ENCODE measurements at places on chromosomes 3 and 15. TPM values are rescaled to one million over a fixed set of nuclear protein-coding genes. Genes with fewer than 3 reads are reported as not detected.

TERC gene
- total RNA-seq: 4.0 TPM

SCN11A gene
- total RNA-seq: not detected

CAMKV gene
- not detected for total RNA-seq

SLC2A2 gene
- not detected for total RNA-seq

IL12A gene
- total RNA-seq: 0.55 TPM

PIERCE2 gene
- not detected for total RNA-seq

IQCH gene
- total RNA-seq: 0.78 TPM

PLA2G4F gene
- not detected for total RNA-seq

C3orf49 gene
- not detected for total RNA-seq

CHRM5 gene
- total RNA-seq: not detected

C3orf52 gene
- 2.6 TPM for total RNA-seq

IMPG2 gene
- 0.25 TPM for total RNA-seq

MBD4 gene
- 47.4 TPM for total RNA-seq

LACTB gene
- 12.7 TPM for total RNA-seq

COL6A5 gene
- 0.05 TPM for total RNA-seq

SLC25A38 gene
- total RNA-seq: 34.2 TPM

ACKR4 gene
- total RNA-seq: not detected

ADIPOQ gene
- total RNA-seq: not detected

SERPINI1 gene
- total RNA-seq: 2.9 TPM

EXOSC7 gene
- total RNA-seq: 40.8 TPM

GPR149 gene
- total RNA-seq: not detected

GOLGA8J gene
- total RNA-seq: not detected

CSPG5 gene
- 0.30 TPM for total RNA-seq

MYH15 gene
- total RNA-seq: 0.28 TPM

RAB6B gene
- total RNA-seq: 4.5 TPM

GPR62 gene
- total RNA-seq: not detected

SAMMSON gene
- total RNA-seq: not detected

ARPP21 gene
- not detected for total RNA-seq

Data from activated CD4-positive, alpha-beta memory T cell treated with anti-CD3 and anti-CD28 coated beads, Interleukin-2, amount 10 ng/mL, durations not matched to agents 7 days and 5 days (primary cell).